ENCODE measurements at places on chromosomes 7 and 10.

- DNase-seq = no peak
Measured at GRCh38 chr7:138890499-138891445, 90.4 kb downstream of the KIAA1549 start.

- DNase-seq = no peak
Measured at GRCh38 chr7:13989126-13989948, at the start of gene ETV1. Gene ETV1, minus strand, starts transcription at chr7:13989666. Its CDS starts 614 bp downstream, at chr7:13989052.

GRCh38 chr7:37977243-37977642, 56.8 kb downstream of the EPDR1 start:
- DNase-seq = no peak

- DNase-seq = no peak
Measured at GRCh38 chr7:129777195-129777844, 165.8 kb downstream of the NRF1 start.

- DNase-seq = peak; percentile 43
Measured at GRCh38 chr7:24812305-24812945, 55.2 kb upstream of the GSDME start.

- no peak for DNase-seq
Measured at GRCh38 chr7:113144817-113145216, 26.5 kb upstream of the SMIM30 start.

GRCh38 chr7:128104108-128104742, 73.0 kb upstream of the LRRC4 start:
- no peak for DNase-seq

GRCh38 chr7:123929107-123929506, 4.1 kb downstream of the SPAM1 start:
- no peak for DNase-seq

- no peak for DNase-seq
Measured at GRCh38 chr10:6120691-6121090, 31.9 kb downstream of the RBM17 start.

- DNase-seq = no peak
Measured at GRCh38 chr10:129905553-129905952, 58.5 kb downstream of the EBF3 start.

- DNase-seq = no peak
Measured at GRCh38 chr7:139972029-139972428, 90.7 kb downstream of the PARP12 start.

DNA sequence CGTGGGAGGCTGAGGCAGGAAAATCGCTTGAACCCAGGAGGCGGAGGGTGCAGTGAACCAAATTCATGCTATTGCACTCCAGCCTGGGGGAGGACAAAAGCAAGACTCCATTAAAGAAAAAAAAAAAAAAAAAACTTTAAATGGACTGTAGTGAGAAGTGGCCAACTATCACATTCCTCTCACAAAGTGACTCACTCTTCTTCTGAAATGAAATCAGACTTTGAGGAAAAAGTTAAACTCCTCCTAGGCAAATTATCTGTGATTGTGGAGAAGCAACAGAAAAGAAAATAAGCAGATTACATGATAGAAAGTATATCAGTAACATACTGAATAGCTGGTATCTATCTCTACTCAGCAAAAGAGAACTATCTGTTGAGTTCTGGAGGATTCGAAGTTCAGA, 234.3 kb upstream of the PHF14 start:
- DNase-seq = no peak

DNA sequence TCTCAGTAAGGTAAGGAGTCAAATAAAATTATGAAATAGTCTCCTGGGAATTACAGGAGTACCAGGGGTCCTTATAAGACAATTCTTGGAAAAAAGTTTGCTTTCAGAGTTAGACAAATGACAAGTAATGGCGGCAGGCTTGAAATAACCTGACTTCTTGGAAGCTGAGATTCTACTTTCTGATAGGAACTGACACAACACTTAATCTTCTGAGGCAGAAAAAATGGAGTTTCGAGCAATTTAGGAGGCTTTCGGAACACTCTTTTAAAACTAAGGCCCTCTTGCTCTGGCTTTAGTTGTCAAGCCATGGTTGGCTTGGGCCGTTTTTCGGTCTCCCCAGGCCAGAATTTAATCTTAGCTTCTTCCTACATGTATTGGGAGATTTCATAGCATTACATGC, 260.0 kb downstream of the GATA3 start:
- DNase-seq = no peak

DNA sequence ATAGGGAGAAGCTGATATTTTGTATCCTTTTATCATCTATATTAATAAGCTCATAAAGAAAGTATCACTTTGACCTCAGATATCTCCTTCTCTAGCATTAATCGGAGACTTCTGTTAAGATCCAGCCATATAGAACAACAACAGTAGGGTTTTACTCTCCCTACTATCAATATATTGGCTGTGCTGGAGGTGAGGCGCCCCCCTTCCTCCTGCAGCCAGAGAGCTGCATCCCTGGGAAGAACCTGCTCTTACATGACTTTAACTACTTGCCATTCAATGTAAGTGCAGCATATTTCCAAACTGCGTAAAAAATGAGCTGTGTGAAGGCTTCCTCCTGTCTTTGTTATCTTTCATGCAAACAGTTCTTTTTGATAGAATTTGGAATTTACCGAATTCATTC, 247.8 kb downstream of the SDK1 start:
- no peak for DNase-seq

DNA sequence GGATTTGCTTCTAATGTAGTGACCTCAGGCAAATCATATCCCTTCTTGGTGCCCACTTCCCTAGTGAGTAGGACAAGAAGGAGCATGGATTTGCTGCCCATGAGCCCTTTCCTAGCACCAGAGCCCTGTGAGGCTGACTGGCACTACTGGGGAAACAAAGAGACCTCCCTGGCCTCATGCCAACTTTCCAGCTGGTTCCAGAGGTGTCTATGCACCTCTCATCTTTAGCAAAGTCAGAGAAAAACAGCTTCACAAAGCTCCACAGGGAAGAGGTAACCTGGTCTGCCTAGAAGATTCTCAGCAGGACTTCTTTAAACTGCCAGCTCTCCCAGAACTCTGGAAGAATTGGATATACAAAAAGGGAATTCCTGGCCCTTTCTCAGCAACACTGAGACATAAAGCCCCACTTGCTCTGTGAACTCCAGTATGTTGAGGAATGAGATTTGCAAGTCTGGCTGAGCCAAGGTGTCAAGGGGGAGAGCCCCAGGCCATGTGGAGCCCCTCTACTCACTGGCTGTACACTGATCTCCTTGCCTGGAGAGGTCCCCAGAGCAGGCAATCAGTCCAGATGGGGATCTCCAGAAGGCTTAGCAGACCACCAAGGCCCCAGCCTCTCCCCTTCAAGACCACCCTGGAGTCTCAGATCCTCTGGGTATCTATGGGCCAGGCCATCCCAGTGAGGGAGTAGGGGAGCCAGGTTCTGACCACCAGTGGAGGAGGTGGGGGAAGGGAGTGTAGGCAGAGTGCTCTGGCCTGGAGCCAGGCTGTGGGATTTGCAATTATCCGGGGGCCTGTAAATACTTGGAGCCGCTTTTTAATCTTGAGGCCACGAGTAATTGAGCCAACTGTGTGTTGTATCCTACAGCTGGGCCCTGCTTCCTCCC, 24.4 kb upstream of the RBM20 start:
- DNase-seq = no peak

DNA sequence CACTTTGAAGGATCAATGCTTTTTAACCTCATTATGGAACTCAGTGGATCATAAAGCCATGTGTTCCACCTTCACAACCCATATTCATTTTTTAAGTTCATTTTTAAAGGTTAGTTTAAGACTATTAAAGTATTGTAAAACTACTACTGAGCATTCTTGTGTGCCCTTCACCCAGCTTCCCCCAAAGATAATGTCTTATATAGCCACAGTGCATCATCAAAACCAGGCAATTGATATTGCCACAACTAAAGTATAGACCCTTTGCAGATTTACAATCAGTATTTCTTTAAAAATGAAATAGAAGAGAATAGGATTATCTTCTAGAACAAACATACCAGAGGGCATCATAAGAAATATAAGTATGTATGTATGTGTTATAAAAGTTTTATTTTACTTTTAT, 597.1 kb downstream of the CCSER2 start:
- no peak for DNase-seq

GRCh38 chr10:123134915-123135414, 805 bp upstream of the HMX3 start:
- no peak for DNase-seq

- DNase-seq = peak; percentile 36
Measured at GRCh38 chr7:4738711-4739527, 36.5 kb upstream of the AP5Z1 start.

DNA sequence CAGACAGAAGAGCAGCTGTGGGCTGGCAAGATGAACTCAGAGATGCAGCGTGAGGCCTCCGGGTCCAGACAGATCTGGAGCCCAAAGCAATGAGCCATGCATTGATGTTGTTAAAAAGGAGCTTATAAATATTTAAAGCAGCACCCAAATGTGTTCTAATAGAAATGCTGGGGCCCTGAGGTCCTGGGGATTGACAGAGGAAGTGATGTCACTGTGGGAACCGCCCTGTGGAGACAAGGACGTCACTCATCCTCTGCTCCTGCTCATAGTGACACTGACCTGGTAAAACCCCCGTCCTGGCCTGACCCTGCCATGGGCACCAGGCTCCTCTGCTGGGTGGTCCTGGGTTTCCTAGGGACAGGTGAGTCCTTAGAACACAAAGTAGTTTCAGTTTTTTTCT, 197.0 kb upstream of the PRSS58 start:
- peak; percentile 18 for DNase-seq

- no peak for DNase-seq
Measured at GRCh38 chr7:40716052-40716451, 581.2 kb downstream of the SUGCT start.

DNA sequence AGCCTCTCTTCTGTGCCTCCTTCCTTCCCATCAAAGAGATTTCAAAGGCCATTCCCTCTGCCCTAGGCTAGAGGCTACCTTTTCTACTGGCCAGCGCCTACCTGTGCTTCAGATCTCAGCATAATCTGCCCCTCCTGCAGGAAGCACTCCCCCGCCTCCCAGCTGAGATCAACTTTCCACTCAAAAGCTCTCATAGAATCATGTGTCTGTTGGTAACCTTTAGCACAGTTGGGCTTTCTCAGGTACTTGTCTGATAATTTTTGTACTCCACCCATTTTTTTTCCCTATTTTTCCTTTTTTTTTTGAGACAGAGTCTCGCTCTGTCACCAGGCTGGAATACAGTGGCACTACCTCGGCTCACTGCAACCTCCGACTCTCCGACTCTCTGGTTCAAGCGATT, 231.0 kb upstream of the PRSS58 start:
- no peak for DNase-seq

DNA sequence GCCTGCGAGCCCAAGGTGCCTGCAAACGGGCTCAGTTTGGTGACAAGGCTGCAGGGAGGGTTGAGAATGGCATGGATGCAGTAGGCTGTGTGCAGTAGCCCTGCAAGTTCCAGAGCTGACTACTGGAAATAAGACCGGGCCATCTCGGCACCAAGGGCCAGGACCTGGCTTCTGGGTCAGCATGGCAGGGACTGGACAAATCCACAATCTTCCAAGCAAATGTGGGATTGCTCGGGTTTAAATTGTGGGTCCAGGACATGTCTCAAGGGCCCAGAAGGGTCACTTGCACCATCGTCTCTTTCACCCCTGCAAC, 78.0 kb downstream of the GPR26 start:
- DNase-seq = no peak

DNA sequence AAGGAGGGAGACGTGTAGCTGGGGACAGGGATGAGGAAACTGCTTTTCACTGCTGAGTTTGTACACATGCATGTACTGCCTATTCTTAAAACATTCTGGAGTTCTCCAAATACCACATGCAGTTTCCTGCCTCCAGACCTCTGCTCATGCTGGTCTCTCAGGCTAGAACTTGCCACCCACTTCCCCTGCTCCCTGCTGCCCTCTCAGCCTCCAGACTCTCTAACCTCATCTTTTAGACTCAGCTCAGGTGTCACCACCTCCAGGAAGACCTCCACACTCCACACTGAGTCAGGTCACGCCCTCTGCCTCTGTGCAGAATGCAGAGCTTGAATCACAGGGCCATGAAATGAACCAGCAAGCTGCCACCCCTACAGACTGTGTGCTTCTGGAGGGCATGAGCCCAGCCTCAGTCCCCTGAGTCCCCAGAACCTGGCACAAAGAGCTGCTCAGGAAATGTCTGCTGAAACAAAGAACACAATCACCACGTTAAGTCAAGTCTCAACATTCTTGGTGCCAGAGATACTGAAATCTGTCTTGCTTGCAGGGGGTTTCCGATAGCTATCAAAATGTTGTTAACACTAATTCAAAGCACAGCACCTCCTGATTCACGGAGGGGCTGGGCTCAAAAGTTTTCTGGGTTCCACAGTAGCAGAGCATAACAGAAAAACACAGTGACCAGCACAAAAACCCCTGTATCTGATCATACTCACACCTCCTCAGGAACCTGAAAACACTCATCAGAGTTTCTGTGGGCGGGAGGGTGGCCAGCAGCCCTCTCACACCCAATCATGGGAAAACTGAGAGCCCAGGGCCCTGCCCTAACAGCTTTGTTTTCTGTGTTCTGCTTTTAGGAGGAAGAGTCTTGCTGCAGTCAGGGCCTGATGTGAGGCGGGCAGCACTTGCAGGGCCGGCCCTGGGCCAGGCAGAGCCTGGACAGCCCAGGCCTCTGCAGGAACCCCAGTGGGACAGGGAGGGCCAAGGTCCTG, 21.1 kb downstream of the FAM53B start:
- peak; percentile 75 for DNase-seq

DNA sequence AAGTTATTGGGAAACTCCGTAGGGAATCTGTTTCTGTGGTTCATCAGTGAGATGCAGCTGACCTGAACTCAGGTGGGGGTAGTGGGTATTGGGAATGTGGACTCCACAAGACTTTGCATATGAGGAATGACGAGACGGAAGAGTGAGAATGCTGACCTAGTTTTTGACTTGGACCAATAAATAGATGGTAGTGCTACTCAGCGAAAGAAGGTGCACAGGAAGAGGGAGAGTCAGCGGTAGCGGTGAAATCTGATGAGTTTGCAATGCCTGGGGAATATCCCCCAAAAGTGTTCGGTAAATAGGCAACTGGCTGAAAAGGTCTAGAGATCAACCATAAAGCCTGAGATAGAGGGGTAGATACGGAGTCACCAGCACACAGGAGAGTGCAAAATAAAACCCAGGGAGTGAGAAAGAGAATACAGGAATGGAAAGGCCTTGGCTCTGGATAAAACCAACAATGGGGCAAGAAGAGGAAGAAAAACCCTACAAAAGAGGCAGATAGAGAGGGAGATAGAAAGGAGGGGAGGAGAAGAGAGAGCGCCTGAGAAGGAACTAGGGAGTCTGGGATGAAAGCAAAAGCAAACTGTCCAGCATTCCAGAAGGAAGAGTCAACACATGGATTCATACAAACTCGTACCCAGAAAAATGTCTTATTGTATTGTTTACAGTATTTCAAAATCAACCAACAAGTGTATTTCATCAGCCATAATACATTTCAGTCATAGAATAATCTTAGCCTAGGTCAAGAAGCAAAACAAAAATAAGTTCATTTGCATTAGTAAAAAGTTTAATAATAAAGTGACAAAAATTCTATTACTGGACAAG, 5.4 kb downstream of the ARHGAP21 start:
- DNase-seq = no peak

DNA sequence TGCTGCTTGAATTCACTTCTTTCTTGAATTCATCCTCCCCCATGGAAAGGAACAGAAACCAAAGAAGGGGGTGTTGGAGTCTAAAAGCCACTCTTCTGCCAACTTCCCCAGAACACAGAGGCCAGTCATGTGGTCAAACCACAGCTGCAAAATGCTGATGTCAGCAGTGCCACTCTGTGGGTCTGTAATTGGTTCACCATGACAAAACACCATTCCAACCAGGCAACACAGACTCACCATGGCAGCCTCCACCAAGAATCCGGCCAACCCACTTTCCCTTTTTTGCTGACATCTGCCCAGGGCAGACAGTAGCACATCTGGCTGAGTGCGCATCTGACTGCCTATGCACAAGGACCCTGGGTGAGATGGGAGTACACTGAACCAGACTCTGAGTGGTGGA, 16.8 kb downstream of the OSBPL3 start:
- peak; percentile 41 for DNase-seq

GRCh38 chr7:10950494-10950893, 23.2 kb upstream of the PHF14 start:
- no peak for DNase-seq
